SHP77 (cell line): ENCODE measurements at places on chromosomes 1 and 21.

DNA sequence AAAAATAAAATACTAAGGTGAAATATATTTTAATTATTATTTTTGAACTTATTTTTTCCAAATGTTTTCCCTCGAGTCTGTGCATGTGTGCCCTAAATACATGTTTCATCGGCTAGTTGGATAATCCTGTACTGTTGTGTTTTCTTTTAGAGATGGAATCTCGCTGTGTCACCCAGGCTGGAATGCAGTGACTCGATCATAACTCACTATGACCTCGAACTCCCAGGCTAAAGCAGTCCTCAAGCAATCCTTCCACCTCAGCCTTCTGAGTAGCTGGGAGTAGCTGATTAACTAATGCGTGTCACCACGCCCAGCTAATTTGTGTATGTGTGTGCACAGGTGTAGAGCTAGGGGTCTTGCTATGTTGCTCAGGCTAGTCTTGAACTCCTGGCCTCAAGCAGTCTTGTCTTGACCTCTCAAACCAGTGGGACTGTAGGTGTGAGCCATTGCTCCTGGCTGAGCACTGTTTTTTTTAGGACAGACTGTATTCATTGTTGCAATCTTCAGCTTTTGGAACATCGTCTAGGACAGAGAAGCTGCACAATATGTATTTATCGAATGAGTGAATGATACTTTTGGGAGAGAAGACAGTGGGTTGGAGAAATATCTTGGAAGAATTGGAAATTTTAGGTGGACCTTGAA is 4.8 kb upstream of the TMCO1 start:
- no peak for DNase-seq

- no peak for DNase-seq
Observed at GRCh38 chr1:85576266-85576641, 4.3 kb upstream of the CCN1 start.

DNA sequence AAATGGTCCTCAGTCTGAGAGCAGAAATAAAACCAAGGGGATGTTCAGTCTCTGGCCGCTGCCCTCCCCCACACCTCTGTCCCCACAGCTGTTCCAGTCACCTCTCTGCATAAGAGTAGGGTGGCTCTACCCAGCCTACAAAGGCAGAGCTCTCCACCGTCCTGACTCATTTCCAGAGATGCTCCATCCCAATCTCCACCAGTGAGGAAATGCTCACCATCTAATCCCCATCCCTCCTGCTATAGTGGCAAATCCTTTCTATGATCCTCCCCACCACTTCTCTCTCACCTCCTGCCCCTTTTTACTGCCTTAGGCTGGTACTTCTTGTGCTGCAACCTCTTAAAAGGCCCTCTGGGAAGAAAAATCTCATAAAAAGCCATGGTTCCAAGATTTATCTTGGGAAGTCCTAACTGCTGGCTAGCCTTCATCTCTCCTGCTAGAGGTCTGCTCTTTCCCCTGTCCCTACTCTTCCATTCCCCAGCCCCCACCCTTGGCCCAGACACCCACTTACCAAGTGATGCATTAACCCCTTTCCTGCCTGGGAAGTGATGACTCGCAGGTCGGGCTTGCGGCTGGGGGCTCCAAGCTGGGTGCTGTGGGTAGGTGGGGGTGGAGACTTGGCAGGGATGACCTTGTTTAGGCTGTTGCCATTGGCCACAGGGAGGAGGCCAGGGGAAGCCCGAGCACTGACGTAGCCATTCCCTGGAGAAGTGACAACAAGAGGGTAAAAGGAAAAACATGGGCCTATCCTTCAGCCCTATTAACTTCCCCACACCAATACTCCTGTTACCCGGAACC is 23.9 kb downstream of the MEF2D start:
- no peak for DNase-seq

- no peak for DNase-seq
Observed at GRCh38 chr1:208058267-208058666, 147.3 kb upstream of the CD34 start.

GRCh38 chr1:97331165-97331564 is 589.7 kb downstream of the DPYD start:
- no peak for DNase-seq
